ENCODE measurements at places on chromosomes 16 and 17. TPM values are rescaled to one million over a fixed set of nuclear protein-coding genes. Genes with fewer than 3 reads are reported as not detected.

Gene SEC14L5
- 0.37 TPM for total RNA-seq

Gene PIMREG
- 0.79 TPM for total RNA-seq

Gene GLTPD2
- total RNA-seq: 0.41 TPM

Gene USP36
- 28.5 TPM for total RNA-seq

Gene CTDNEP1
- total RNA-seq: 52.3 TPM

Gene NPIPA7
- total RNA-seq: 7.2 TPM

Gene WNK4
- 27.5 TPM for total RNA-seq

Gene KRT28
- not detected for total RNA-seq

DNA sequence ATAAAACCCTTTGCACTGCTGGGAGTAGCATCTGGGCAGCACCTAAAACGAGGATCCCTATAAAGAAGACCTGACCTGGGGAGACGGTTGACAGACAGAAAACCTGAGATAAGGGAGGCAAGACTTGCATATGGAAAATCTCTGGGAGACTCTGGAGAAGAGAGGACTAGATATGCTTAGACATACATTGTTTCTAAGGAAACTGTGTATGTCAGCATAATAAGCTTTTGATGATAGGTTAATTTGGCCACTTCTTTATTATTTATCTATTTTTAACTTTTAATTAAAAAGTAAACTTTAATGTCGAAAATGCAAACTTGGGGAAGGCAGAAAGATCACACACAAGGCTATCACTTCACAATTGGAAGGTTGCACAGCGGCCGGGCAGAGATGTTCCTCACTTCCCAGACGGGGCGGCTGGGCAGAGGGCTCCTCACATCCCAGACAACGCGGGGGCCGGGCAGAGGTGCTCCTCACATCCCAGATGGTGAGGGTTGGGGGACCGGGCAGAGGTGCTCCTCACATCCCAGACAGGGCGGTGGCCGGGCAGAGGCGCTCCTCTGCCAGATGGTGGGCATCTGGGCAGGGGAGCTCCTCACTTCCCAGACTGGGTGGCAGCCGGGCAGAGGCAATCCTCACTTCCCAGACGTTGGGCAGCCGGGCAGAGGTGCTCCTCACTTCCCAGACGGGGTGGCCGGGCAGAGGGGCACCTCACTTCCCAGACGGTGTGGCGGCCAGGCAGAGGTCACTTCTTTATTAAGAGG, 64.3 kb upstream of the HS3ST3A1 start:
- H3K27ac ChIP-seq: no peak overlapping the region
- H3K4me3 ChIP-seq: no peak overlapping the region
- DNase-seq: no peak
- H3K36me3 ChIP-seq: no peaks in the 10 kb centered on the region
- no peaks in the 10 kb centered on the region for H3K4me1 ChIP-seq

DNA sequence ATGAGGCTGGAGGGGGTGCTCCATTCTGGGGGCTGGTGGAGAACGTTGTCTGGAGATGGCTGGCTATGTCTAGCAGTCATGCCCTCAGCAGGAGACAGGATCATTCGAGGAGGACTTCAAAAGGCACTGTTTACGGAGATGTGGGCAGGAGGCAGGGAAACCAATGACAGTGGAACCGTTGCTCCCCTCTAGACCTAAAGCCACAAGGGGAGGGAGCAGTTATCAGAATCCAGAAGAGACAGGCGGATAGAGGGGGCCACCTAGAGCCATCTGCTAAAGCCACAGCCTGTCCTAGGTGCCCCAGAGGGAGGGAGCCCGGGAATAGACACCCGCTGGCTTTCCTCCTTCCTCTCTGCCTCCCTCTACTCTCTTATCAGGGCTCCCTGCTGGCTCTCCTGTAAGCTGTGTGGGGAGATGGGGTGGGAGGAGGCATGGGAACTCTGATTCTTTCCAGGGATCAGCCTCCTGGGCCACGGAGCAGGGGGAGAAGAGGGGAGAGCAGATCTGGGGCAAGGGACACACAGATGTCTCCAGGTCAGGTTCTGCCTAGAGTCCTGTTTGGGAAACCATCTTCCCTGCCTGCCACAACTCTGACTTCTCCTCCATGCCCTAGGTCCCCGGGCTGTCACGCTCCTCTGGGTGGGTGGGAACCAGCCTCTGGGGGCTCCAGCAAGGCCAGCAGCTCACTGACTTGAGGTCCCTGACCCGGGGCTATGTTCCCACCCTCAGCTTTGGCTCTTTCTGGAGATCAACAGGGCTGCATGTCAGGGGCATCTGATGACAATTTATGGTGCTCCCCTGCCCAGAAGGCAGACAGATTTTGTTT, 42.3 kb downstream of the IRX3 start:
- DNase-seq: no peak
- no peaks in the 10 kb centered on the region for H3K36me3 ChIP-seq
- H3K27ac ChIP-seq: no peak overlapping the region
- no peaks in the 10 kb centered on the region for H3K27me3 ChIP-seq
- H3K4me3 ChIP-seq: no peak overlapping the region

GRCh38 chr17:2719861-2720260, 8.3 kb upstream of the CLUH start:
- no peak overlapping the region for H3K4me3 ChIP-seq
- no peak overlapping the region for H3K27ac ChIP-seq
- DNase-seq: no peak
- peaks cover 12% of the 10 kb centered on the region for H3K27me3 ChIP-seq
- no peaks in the 10 kb centered on the region for H3K36me3 ChIP-seq
- H3K4me1 ChIP-seq: no peaks in the 10 kb centered on the region

- no peak overlapping the region for H3K4me3 ChIP-seq
- H3K4me1 ChIP-seq: peaks cover 7% of the 10 kb centered on the region
- no peak overlapping the region for H3K27ac ChIP-seq
- no peaks in the 10 kb centered on the region for H3K27me3 ChIP-seq
- no peak for DNase-seq
Measured at GRCh38 chr16:14117051-14117450, 45.9 kb downstream of the MRTFB start.

DNA sequence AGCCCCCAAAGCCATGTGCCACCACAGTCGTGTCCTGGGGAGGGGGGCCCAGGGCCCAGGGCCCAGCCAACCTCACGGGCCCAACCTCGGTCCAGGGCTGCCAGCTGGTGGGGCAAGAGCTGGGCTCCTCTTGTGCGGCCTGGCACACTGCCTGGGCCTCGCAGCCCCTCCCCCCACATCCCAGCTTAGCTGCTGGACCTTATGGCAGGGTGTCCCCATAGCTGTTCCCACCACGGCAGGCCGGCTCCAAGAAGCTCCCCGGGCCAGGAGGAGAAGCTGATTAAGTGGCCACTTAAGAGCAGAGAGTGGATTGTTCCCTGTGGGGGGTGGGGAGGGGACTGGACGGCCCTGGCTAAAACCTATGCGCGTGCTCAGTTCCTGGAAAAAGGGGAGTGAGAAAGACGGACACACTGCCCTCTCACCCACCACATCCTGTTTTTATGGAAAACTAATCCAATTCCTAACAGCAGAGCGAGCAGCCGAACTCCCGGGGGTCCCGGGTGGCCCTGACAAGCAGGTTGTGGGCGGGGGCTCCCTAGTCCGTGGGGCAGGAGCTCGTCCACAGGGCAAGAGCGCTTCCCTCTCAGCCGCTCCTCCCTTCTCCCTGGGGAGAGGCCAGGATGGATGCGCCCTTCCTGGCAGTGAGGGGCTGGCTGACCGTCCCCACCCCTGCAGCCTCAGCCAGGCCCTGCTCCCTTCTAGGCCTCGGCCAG, 16.8 kb downstream of the PIEZO1 start:
- no peaks in the 10 kb centered on the region for H3K27me3 ChIP-seq
- peak overlapping the region; percentile 93 for H3K27ac ChIP-seq
- no peak overlapping the region for H3K4me3 ChIP-seq
- H3K4me1 ChIP-seq: peaks cover 77% of the 10 kb centered on the region
- H3K36me3 ChIP-seq: no peaks in the 10 kb centered on the region

- no peaks in the 10 kb centered on the region for H3K36me3 ChIP-seq
- no peaks in the 10 kb centered on the region for H3K27me3 ChIP-seq
- no peak overlapping the region for H3K4me3 ChIP-seq
- peaks cover 27% of the 10 kb centered on the region for H3K4me1 ChIP-seq
- peak overlapping the region; percentile 71 for H3K27ac ChIP-seq
Measured at GRCh38 chr16:85321509-85322271, 209.4 kb upstream of the CIBAR2 start.

- DNase-seq: peak; percentile 86
- H3K27me3 ChIP-seq: no peaks in the 10 kb centered on the region
- peak overlapping the region; percentile 60 for H3K27ac ChIP-seq
Measured at GRCh38 chr16:69031877-69032301, 73.6 kb upstream of the HAS3 start.

- DNase-seq: no peak
- no peaks in the 10 kb centered on the region for H3K36me3 ChIP-seq
- peaks cover 2% of the 10 kb centered on the region for H3K27me3 ChIP-seq
- H3K4me3 ChIP-seq: no peak overlapping the region
Measured at GRCh38 chr17:74288785-74289184, 14.8 kb downstream of the DNAI2 start.

DNA sequence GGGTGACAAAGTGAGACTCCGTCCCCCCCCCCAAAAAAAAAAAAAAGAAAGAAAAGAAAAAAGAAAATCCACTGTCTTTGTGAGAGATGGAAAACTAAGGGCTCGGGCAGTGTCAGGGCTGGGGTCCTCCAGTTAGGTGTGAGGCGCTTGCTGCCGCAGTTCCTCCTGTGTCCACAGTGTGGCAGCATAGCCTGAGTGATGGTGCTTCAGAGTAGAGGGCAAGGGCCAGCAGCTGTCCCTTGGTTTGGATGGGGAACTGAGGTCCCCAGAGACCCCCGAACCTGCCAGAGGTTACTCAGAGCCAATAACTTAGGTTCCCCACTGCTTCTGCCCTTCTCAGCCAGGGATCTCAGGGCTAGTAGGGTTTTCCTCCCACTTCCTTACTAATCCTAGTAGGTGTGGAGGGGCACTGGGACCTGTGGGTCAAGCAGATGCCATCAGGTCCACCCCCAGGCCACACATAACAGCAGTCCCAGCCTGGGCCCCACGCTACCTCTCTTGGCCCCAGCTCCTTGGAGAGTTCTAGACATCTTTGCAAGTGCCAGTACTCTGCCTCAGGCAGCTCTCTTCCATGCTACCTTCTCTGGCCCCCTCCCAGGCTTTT, 7.9 kb upstream of the LLGL1 start:
- no peaks in the 10 kb centered on the region for H3K36me3 ChIP-seq
- H3K4me1 ChIP-seq: no peaks in the 10 kb centered on the region
- no peak overlapping the region for H3K4me3 ChIP-seq
- H3K27me3 ChIP-seq: no peaks in the 10 kb centered on the region

- DNase-seq: peak; percentile 92
- H3K4me3 ChIP-seq: peak within 1 kb of the TSS; percentile 81
- H3K27ac ChIP-seq: peak within 1 kb of the TSS; percentile 95
- H3K36me3 ChIP-seq: no peaks in the 10 kb centered on the region
- H3K27me3 ChIP-seq: no peaks in the 10 kb centered on the region
- peaks cover 81% of the 10 kb centered on the region for H3K4me1 ChIP-seq
Measured at GRCh38 chr16:679814-680624, at the start of gene STUB1. TSS of gene STUB1 (plus strand) at chr16:680410. CDS start at chr16:680526, 116 bp downstream.

DNA sequence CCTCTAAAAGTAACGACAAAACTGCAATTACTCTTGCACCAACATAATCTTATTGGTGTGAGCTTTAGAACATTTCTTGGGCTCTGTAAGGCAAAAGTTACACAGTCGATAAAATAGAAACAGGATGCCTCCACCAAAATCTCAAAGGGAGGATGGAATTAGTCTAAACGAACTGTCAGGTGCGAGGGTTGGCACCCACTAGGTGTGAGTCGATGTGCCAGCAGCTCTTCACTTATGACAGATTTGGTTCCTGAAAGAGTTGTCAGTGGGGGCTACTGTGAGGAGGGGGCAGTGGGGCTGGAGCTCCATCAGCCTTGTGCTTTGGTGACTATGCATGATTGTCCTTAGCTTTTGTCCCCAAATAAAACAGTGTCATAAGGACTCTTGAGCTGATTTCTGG, 422.9 kb downstream of the TMEM114 start:
- H3K4me1 ChIP-seq: no peaks in the 10 kb centered on the region
- DNase-seq: no peak
- no peak overlapping the region for H3K4me3 ChIP-seq
- no peak overlapping the region for H3K27ac ChIP-seq
- no peaks in the 10 kb centered on the region for H3K27me3 ChIP-seq
- H3K36me3 ChIP-seq: no peaks in the 10 kb centered on the region

GRCh38 chr17:37683454-37683984, 40.3 kb upstream of the DDX52 start:
- H3K4me3 ChIP-seq: no peak overlapping the region
- no peak overlapping the region for H3K27ac ChIP-seq
- no peak for DNase-seq
- no peaks in the 10 kb centered on the region for H3K36me3 ChIP-seq

GRCh38 chr17:17729620-17730249, 48.5 kb downstream of the RAI1 start:
- H3K27ac ChIP-seq: no peak overlapping the region
- H3K27me3 ChIP-seq: no peaks in the 10 kb centered on the region
- H3K4me1 ChIP-seq: peaks cover 4% of the 10 kb centered on the region
- peak; percentile 64 for DNase-seq
- H3K4me3 ChIP-seq: no peak overlapping the region

DNA sequence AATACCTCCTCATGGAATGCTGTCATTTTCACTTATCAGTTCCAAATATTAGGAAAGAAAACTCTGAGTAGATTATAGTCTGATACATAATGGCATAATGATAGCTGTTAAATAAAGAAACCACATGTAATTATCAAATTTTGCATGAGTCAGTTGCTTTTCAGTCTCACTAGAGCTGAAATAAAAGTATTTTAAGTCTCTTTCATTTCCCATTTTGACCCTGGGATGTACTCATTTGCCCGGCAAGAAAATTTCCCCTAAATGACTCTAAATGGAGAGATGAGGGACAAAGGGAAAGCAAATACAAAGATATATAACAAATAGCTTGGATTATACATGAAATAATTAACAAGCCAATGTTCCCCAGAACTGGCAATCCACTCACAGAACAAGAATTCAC, 47.9 kb upstream of the CPHXL start:
- peaks cover 41% of the 10 kb centered on the region for H3K27me3 ChIP-seq
- no peaks in the 10 kb centered on the region for H3K4me1 ChIP-seq
- no peak for DNase-seq
- H3K27ac ChIP-seq: no peak overlapping the region
- no peak overlapping the region for H3K4me3 ChIP-seq

- H3K27me3 ChIP-seq: no peaks in the 10 kb centered on the region
- H3K4me3 ChIP-seq: no peak overlapping the region
- no peak overlapping the region for H3K27ac ChIP-seq
- DNase-seq: no peak
- no peaks in the 10 kb centered on the region for H3K36me3 ChIP-seq
Measured at GRCh38 chr16:68524069-68524820, 14.8 kb upstream of the ZFP90 start.
